Hypothalamus (tissue), 51 donors: ENCODE measurements at places on chromosomes 1 and 21.

DNA sequence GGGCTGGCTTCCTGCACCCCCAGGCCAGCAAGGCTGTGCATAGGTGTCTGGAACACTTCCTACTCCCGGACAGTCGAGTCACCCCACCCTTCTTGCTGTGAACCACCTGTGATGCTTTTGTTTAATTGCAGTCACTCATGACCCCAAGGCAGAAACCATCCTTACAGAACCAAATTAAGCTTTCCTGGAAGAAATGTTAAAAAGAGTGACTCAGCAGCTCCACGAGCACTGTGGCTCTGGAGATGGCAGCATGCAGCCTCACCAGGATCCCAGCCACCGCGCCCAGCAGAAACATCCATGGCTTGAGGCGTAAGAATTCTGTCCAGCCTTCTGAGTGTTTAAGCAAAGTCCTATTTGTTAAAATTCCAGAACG is 28.8 kb downstream of the SNAP47 start:
- no peak for DNase-seq

DNA sequence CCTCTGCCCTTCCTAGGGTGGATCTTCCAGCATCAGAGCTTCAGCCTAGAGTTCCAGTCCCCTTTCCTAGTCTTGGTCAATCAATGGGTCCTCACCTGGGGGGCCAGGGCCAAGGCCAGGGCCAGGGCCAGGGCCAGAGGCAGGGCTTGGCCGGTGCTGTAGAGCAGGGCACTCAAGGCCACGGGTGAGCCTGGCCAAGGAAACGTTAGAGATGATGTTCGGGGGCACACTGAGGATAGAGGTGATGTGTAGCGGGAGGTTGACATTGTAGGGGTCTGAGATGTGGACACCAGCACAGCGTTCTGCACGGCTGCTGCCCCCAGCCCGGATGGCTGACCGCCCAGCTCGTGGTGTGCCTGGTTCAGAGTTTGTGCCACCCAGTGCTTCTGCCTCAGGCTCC is 5.4 kb upstream of the USF1 start:
- no peak for DNase-seq

GRCh38 chr1:109111386-109112055 is 2.4 kb upstream of the ELAPOR1 start:
- DNase-seq: no peak

DNA sequence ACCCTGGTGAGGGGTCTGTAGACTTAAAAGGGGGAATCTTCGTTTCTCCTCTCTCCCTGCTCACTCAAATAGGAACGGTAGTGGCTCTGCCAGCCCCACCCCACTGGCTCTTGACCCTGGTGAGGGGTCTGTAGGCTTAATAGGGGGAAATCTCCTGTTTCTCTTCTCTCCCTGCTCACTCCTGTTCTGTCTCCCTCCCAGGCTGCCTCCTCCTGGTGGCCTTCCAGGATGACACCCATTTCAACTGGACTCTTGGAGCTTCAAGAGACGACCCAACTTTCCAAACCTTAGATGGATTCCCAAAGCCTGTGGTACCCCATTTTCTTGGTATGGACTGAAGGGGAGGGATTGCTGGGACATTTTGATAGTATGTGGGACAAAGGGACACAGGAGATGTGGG is 1.4 kb upstream of the EPHB2 start:
- no peak for DNase-seq

GRCh38 chr1:222557148-222557547 is 9.2 kb upstream of the HHIPL2 start:
- DNase-seq: no peak

DNA sequence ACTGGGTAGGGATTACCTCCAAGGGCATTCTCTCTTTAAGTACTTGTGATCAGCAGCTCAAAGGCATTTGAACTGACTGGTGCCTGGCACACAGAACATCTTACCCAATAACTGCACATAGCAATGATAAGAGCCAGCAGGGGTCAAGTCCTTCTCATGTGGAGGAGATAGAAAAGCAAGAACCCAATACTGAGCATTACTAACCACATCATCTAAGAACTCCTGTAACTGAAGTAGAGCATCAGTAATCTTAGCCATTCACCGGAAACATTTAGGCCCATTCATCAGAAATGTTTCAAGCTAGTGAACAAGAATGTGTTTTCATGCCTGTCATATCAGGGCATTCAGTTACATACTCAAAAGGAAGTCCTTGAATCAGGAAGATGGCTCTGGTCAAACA is 33.6 kb upstream of the THEM4 start:
- no peak for DNase-seq

- DNase-seq: no peak
These were observed 62.1 kb downstream of the SKI start for GRCh38 chr1:2290171-2290578.

DNA sequence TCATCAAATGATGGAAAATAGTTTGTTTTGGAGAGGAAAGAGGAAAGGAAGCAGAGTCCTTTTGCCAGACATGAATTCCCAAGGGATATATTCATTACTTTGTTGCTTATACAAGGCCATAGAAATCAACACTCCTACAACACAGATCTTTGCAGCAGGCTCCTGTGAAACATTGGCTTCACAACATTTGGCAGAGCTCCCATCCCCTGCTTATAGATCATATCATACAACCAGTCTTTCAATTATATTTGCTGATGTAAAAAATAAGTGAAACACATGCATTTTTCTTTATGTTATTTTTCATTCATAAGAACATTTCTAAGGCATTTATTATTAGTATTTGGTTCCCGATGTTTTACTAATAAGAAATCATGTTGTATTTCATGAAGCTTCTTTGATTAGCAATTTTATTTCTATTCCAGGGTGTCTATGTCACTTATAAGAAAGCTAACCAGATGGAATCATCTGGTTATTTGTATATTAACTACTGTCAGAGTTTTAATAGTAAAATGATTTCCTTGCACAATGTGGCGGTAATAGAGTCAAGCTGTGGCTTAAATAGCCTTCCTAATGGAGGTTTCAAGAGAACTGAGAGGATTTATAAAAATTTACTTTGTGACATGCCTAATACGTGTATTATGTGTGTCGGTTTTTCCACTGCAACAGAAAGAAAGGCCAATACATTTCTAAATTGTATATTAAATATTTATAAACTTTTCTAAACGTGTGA is 470.3 kb upstream of the NCAM2 start:
- no peak for DNase-seq

GRCh38 chr1:65527190-65527589 is 106.7 kb downstream of the LEPR start:
- no peak for DNase-seq

DNA sequence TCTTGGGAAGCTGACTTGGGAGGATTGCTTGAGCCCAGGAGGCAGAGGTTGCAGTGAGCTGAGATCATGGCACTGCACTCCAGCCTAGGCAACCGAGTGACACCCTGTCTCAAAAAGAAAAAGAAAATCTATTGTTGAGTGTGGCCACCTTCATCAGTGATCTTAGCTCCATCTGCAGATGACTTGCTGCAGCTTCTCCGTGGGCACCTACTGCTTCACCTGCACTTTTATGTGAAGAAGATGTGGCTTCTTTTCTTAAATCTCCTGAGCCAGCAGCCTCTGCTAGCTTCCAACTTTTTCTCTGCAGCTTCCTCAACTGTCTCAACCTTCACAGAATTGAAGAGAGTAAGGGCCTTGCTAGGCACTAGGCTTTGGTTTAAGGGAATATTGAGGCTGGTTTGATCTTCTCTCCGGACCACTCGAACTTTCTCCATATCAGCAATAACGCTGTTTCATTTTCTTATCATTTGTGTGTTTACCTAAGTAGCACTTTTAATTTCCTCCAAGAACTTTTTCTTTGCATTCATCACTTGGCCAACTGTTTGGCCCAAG is 28.0 kb downstream of the AGPAT3 start:
- no peak for DNase-seq

DNA sequence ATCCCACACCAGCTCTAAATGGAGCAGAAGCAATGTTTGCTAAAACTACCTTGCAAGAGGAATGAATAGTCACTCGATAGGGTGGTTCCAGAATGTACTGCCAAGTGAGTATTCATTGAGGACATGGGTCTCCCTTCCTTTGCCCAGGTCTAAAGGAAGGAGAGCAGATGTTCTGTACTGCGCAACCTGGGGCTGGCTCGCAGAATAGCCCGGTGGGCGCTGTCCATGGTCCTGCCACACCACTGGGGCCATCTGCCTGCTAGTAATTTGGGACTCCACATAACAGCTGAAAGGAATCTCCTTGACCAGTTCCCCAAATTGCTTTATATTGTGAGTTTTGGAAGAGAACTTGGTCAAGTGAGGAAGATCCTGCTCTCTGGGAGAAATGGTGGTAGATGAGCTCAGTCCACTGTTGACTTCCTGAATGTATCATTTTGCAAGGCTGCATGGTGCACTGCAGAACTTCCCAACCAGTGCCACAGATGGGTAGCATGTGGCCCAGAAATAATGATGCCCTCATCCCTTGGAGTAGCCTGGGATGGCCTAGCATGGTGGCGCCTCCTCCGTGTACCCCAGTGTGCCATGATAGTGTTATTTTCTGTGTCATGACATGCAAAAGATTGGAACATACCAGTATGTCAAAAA is 5.7 kb downstream of the SLC6A17 start:
- DNase-seq: no peak

GRCh38 chr1:148372731-148373130 is 110.4 kb downstream of the PPIAL4G start:
- no peak for DNase-seq

DNA sequence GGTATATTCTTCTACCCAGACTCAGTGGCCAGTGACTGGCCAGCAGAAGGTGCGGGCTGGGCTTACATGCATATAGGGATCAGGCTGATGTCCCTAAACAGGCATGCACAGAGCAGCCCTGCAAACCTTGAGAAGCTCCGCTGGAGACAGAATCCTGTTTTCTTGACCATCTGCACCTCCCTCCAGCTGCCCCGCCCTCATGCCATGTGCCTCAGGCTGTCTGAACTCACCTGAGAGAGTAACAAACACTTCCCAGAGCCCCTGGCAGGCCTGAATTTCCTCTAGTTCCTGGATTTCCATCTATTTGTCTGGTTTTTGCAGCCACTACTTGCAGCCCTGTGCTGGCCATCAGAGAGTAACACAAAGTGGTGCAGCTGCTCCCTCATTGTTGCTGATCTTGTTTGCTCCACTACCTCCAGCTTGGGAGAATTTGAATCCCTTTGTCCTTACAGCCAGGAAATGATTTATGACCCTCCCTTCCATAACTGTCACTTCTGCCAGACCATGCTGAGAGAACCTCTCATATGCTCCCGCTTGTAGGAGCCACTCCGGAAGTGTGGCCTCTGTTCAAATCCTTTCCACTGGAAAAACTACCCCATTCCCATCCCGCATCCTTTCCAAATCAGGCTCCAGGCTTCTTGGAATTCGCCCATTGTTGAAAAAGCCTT is 113.6 kb downstream of the NMNAT2 start:
- DNase-seq: no peak

- DNase-seq: no peak
These were observed 27.1 kb upstream of the PADI4 start for GRCh38 chr1:17280894-17281293.

GRCh38 chr1:55575571-55576279 is 360.6 kb upstream of the USP24 start:
- DNase-seq: peak; percentile 8

- DNase-seq: no peak
These were observed 536.6 kb downstream of the NPHP4 start for GRCh38 chr1:5455651-5456050.

DNA sequence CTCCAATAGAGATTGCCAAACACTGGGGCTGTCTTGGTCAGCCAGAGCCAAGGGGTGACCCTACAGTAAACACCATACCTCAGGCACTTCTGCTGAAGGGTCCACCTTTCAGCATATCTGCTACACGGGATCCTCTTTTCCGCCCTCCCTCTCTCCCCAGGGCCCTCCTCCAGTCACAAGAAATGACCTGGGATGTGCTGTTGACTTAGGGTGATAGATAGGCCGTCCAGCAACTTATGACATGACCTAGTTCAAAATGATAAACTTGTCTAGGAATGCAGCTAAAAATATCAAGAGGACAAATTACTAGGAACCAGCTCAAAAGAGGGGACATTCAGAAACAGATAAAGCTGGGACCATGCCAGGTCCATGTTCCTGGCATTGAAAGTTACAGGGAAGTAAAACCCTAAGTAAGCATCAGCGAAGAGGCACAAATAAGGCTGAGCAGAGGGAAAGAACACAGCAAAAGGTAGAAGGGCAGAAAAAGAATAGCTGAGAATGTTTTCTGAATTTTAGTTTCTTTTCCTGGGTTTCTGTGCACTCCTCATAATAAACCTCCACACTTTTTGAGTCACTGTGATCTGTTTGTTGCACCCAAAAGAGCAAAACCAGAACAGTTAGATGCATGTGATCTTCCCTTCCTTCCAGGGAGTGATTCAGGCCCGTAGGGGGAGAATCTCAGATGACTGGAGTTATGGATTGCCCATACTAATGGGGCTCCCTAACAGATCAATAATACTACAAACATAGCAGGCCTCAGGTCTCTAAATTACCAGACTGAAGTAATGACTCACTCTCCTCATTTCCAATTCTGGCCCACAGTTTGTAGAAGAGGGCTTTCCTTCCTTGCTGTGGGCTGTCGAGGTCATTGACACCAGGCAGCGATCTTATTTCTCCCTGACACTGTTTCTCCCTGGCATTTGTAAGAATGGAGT is 48.9 kb upstream of the F3 start:
- no peak for DNase-seq
